Left renal cortex interstitium (tissue), 4 donors: ENCODE measurements at places on chromosomes 16 and 17. TPM values are rescaled to one million over a fixed set of nuclear protein-coding genes. Genes with fewer than 3 reads are reported as not detected.
A peak's percentile ranks its signal among the peaks of the same experiment; 100 is the strongest.

CD300LB gene
- polyA plus RNA-seq: 0.17 TPM

APOBR gene
- polyA plus RNA-seq: 0.71 TPM

KANSL1 gene
- polyA plus RNA-seq: 50.6 TPM

MYH13 gene
- polyA plus RNA-seq: 0.27 TPM

LGALS9C gene
- polyA plus RNA-seq: not detected

SDR42E1 gene
- polyA plus RNA-seq: 14.3 TPM

- no peak for DNase-seq
Observed at GRCh38 chr17:75048249-75048878, 1.3 kb downstream of the KCTD2 start.

DNA sequence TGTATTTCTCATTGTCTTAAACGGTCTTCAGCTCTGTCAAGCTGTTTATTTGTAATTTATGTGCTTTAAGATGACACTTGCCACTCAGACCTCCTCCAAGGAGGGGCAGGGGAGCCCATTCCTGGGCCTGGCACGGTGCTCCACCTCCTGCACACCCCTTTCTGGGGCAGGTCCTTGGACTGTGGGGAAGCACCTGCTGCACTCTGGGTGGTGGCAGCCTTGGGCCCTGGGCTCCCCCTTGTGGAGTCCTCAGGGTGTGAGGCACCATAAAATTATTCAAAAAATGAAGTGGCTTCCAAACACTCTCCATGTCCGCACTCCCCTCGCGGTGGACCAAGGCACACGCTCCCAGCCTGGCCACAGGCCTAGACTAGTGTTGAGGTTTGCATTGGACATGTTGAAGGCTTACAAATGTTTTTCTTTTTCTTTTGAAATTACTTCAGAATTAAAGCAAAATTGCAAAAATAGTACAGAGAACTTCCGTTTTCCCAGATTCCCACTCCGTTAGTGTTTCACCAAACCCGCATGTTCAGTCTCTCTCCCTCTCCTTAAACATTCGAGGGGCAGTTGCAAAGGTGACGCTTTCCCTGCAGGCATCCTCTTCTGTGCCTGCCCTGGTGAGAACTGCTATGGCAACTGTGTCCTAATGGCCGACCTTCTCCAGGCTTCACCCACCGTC lies 32.4 kb downstream of the FOXK2 start:
- no peak for DNase-seq

- no peak for DNase-seq
Observed at GRCh38 chr16:1430759-1431496, at the start of gene PERCC1. Gene PERCC1 (plus strand): TSS chr16:1431078. CDS start chr16:1432594, 1,516 bp downstream.

- no peak for DNase-seq
Observed at GRCh38 chr17:33381201-33381600, 88.1 kb upstream of the ASIC2 start.

- no peak for DNase-seq
Observed at GRCh38 chr17:4365628-4366326, 698 bp downstream of the UBE2G1 start.

DNA sequence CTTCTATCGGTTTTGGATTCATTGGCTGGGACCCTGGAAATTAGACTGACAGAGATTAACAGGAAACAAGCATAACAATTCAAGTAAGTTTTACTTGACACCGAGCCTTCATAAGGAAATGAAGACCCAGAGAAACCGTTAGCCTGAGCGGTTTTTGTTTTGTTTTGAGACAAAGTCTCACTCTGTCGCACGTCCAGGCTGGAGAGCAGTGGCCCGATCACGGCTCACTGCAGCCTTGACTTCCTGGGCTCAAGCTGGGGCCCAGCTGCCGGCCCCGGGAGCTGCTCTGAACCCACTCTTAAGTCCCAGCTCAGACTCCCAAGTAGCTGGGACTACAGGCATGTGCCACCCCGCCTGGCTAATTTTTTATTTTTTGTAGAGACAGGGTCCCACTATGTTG lies 321.3 kb downstream of the SEC14L1 start:
- no peak for DNase-seq

DNA sequence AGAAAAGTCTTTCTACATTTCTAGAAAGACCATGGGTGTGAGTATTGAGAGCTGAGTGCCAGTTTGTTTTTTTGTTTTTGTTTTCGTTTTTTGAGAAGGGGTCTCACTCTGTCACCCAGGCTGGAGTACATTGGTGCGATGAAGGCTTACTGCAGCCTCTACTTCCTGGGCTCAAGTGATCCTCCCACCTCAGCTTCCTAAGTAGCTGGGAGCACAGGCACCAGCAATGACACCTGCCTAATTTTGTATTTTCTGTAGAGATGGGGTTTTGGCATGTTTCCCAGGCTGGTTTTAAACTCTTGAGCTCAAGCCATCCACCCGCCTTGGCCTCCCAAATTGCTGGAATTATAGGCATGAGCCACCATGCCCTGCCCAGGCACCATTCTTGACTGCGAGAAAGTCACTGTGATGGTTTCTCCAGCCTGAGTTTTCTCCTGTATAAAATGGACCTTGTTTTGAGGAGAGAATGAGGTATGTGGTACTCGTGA lies 673.8 kb downstream of the MAF start:
- DNase-seq: no peak

DNA sequence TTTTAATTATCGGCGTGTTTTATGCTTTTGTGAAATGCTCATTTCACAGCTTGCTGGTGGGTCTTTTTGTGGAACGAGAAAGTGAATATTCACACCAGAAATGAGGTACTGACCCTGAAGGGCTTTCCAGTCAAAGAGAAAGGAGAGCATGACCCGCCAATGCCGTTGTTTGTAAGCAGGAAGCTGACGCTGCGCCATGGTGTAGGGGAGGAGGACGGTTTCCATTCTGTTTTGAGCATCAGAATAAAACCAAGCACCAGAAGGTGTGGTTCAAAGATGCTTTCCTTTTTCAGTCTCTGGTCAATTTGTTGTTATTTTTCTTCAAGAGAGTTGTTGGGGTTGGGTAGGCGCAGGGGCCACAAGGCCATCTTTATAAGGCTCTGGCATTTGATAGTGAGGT lies 669.3 kb downstream of the WWOX start:
- no peak for DNase-seq

DNA sequence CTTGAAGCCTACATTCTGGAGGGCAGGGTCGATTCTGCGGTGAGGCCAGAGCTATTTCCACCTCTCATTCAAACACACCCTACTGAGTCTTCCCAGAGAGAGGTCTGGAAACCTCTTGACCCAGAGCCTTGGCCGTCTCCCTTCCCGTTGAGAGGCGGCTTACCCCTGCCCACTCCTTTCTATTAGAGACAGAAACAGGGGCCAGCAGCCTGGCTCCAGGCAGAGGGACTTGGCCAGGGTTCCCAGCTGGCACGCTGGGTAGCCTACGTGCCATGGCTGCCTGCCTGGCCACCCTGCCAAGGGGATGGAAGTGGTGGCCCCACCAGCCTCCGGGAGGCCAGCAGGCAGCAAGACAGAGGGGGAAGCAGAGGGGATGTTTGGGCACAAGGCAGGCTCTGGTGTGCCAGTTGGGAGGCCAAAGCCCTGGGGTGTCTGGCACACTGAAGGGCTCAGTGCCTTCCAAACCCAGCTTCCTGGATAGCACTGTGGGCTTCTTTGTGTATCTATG lies 6.0 kb downstream of the STAC2 start:
- no peak for DNase-seq

DNA sequence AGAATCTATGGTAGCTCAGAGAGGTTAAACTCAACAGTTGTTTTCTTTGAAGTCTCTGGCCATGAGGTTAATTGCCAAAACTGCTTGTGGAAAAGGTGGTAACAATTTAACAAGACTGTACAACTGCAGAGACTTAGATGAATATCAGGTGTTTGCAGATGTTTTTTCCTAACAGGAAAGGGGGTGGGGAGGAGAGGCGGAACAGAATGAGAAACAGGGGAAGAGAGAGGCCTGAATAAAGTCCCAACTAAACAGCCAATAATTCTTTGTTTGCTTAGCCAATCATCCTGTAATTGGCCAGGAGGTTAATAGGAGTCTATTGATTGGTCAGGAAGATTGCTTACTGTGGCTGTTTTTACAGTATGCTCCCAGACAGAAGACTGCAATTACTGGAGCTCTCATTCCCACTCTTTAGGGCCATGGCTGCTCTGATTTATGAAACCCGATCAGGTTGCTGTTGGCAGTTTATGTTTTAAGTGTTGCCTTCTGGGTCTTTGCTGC lies 249.7 kb upstream of the TBX2 start:
- DNase-seq: peak; percentile 59
